ENCODE measurements at places on chromosomes 5 and 9.

GRCh38 chr9:126565336-126566128, 48.2 kb upstream of the LMX1B start:
- DNase-seq = no peak

- no peak for DNase-seq
Observed at GRCh38 chr9:72954431-72955125, 1.7 kb upstream of the ALDH1A1 start.

GRCh38 chr5:53034832-53035231, 45.7 kb downstream of the ITGA2 start:
- no peak for DNase-seq

DNA sequence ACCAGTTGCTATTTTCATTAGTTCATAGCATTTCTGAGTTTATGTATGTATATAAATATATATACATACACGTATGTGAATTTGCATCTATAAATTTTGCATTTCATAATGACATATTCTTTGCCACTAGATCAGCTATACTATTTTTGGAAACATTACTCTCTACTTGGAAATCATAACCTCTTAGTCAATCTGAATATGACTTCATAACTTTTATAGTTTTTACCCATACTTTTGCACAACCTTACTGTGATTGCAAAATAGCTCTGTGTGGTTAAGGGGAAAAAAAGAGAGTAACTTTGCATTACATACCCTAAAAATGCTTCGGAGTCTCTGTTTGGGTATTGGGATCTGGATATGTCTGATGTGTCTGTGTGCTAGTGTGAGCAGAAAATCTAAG, 44.9 kb upstream of the ADAMTSL1 start:
- DNase-seq = no peak

DNA sequence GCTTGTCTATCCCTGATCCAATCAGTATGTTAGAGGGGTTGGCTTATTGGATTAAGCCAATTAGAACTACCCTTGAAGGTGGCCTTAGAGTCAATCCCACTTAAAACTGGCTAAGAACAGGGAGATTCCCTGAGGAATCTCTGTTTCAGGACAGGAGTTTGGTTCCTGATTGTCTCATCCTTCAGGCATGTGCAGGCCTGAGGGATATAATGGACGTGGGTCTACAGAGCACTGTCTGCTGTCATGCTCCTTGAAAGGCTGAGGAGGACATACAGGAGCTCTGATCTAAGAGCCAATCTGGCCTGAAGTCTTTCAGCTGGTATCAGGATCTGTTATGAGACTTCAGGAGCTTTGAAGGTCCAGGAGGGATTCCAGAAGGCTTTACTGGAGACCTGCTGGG, 36.2 kb upstream of the PRXL2C start:
- DNase-seq = no peak

DNA sequence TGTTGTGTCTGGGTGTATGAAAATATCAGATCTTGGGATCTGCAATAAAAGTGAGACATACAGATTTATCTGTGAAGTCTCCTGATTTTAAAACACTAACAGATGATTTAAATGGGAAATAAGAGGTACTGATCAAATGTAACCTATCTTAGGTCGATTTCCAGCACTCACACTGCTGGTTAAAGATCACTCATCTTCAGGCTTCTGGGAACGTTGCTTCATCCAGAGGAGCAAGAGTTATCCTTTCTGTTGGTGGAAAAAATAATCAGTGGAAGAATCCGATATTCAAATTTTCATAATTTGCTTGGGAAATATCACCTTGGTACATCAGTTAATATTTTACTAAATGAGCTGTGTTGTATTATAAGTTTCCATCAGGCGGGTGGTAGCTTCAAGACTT, 876.8 kb upstream of the WWC1 start:
- no peak for DNase-seq

- DNase-seq = no peak
Observed at GRCh38 chr9:114086009-114086408, 7.9 kb upstream of the AMBP start.

- no peak for DNase-seq
Observed at GRCh38 chr9:81536242-81537025, 152.9 kb downstream of the TLE1 start.

- DNase-seq = no peak
Observed at GRCh38 chr5:97297704-97298091, 114.7 kb upstream of the RIOK2 start.

DNA sequence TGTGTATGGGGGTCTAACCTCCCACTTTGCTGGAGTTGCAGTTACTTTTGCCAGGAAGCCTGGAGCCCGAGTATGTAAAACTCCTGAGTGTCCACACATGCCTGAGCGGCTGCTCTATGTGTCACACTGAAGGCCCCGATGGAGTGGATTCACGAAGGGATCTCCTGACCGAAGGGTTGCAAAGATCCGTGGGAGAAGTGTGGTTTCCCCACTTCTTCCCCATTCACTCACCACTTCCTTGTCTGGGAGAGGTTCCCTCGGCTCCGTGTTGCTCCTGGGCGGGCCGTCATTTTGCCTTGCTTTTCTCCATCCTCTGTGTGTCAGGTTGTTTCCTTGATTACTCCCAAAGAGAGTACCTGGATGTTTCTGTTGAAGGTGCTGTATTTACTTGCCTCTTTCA, 16.2 kb upstream of the IL3 start:
- peak; percentile 27 for DNase-seq

DNA sequence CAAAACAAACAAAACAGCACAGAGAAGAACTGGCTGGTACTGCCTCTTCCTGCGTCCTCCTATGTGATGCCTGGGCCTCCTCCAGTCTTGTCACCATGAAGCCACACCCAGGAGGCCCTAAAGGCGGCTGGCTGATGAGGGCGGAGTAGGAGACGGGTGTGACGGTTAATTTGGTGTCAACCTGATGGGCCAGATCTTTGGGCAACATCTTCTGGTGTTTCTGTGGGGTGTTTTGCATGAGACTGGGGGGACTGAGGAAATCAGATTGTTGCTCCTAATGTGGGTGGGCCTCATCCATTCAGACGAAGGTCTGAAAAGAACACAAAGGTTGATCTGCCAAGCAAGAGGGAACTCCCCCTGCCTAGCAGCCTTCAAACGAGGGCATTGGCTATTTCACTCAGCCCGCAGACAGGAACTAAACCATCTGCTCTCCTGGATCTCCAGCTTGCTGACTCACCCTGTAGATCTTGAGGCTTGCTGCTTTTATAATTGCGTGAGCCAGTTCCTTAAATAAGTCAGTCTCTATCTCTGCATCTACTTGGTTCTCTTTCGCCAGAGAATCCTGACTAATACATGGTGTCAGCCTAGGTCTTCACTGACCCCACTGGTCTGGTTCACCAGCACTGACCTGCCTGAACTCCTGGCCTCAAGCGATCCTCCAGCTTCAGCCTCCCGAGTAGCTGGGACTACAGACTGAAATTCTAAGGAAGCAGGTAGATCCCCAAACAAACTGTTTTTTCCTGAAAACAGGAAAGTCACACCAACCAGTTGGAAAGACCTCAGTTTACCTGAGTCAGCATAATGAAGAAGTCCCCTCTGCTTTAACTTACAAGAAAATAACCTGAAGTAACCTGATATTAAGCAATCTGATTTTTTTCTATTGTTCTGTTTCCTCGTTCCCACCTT, 12.8 kb upstream of the ZFP62 start:
- no peak for DNase-seq

- DNase-seq = no peak
Observed at GRCh38 chr5:6676702-6677101, 36.5 kb upstream of the TENT4A start.

- no peak for DNase-seq
Observed at GRCh38 chr9:130090915-130091314, 37.2 kb downstream of the GPR107 start.

DNA sequence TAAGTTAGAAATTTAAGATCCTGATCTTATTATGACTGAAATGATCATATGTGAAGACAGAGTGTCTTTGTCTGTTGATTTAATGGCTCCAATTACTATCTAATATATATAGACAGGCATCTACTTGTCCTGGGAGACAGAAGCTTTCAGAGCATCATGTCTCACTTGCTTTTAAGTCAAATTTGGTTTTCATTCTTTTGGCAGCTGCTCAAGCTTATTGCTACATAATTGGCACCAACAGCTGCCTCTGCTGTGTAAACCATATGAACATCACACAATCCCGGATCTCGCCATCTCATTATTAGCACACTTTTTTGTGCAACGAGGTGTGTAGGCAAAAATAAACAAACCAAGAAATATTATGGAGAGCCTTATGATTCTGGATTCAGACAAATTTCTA, 1717.9 kb downstream of the EFNA5 start:
- no peak for DNase-seq

GRCh38 chr5:10306114-10306513, 1.6 kb downstream of the CMBL start:
- DNase-seq = no peak

- no peak for DNase-seq
Observed at GRCh38 chr9:37438359-37438758, 15.9 kb downstream of the GRHPR start.

DNA sequence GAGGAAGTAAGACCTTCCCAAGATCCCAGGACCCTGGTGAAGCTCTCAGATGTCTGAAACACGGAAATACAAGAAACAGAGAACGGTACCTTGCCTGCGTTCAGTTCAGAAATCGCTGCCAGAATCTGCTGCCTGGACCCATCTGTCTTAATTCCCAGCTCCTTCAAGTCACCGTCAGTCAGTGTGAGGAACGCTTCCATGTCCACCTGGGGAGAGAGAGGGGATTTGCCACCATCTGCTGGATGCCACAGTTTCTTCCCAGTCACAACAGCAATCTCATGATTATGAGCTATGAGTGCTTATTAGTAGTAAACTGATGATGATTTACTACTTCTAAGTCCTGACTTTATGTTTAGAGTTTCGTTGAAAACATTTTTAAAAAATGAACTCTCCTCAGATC, 36.7 kb upstream of the GABBR2 start:
- no peak for DNase-seq

GRCh38 chr9:137484551-137485315, 25.6 kb upstream of the NSMF start:
- DNase-seq = no peak

All from globus pallidus (tissue), 1 donor.